H1 (cell line): ENCODE measurements at places on chromosomes 7 and 10.

DNA sequence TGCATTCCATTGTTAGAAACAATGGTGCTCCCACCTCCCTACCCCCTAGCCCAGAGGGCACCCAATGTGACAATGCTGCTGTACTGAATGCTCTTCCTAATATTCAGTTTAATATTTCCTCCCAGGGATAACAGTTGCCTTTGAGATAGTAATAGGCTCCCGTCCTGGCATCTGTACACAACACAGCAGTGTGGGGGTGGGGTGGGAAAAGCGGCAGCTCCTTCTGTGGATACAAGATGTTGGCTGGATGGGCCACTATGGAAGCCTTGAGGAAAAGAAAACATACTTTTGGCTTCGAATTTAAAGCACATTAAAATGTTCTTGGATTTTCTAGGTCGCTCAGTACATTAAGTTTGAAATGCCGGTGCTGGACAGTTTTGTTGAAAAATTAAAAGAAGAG, 9.2 kb upstream of the ZNF22 start:
- DNase-seq: no peak
- H3K4me3 ChIP-seq: no peak overlapping the region
- H3K4me1 ChIP-seq: peaks cover 29% of the 10 kb centered on the region
- H3K27me3 ChIP-seq: peaks cover 3% of the 10 kb centered on the region
- H3K27ac ChIP-seq: no peak overlapping the region

DNA sequence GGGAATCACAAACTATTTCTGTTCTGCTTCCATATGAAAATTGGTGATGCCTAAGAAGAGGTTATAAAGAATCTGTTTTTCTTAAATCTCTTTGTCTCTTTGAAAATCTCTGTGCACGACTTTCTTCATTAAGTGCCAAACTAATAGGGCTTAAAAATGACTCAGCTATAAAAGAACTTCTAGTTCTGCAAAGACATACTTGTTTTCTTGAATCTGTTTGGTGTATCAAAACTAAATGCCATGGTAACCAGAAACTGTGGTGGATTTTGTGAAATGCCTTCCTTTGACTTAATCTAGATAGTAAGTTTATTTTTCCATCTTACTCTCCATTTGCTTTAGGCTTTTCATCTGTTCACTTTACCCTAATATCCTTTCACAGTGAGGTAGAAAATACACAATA, 417.8 kb downstream of the PARD3 start:
- H3K27ac ChIP-seq: no peak overlapping the region
- H3K4me1 ChIP-seq: no peaks in the 10 kb centered on the region
- no peaks in the 10 kb centered on the region for H3K36me3 ChIP-seq
- no peak overlapping the region for H3K4me3 ChIP-seq
- H3K27me3 ChIP-seq: no peaks in the 10 kb centered on the region
- DNase-seq: no peak

GRCh38 chr7:41992881-41993867, 243.8 kb downstream of the GLI3 start:
- H3K27me3 ChIP-seq: no peaks in the 10 kb centered on the region
- H3K4me3 ChIP-seq: no peak overlapping the region
- H3K4me1 ChIP-seq: no peaks in the 10 kb centered on the region
- no peak overlapping the region for H3K27ac ChIP-seq

- DNase-seq: no peak
- H3K27me3 ChIP-seq: no peaks in the 10 kb centered on the region
- no peak overlapping the region for H3K27ac ChIP-seq
- H3K36me3 ChIP-seq: no peaks in the 10 kb centered on the region
Observed at GRCh38 chr7:136036336-136036735, 59.2 kb upstream of the MTPN start.

GRCh38 chr10:93712593-93712992, 10.2 kb upstream of the FRA10AC1 start:
- DNase-seq: no peak
- no peak overlapping the region for H3K4me3 ChIP-seq
- H3K27ac ChIP-seq: no peak overlapping the region

- no peaks in the 10 kb centered on the region for H3K27me3 ChIP-seq
- no peaks in the 10 kb centered on the region for H3K4me1 ChIP-seq
- no peak for DNase-seq
- no peaks in the 10 kb centered on the region for H3K36me3 ChIP-seq
- H3K4me3 ChIP-seq: no peak overlapping the region
Observed at GRCh38 chr10:49270565-49270964, 28.4 kb upstream of the C10orf71 start.

- H3K27ac ChIP-seq: peak overlapping the region; percentile 22; the same call in 1 of the 2 replicates
- H3K36me3 ChIP-seq: no peaks in the 10 kb centered on the region
- no peak for DNase-seq
- no peaks in the 10 kb centered on the region for H3K27me3 ChIP-seq
- peaks cover 16% of the 10 kb centered on the region for H3K4me1 ChIP-seq
- no peak overlapping the region for H3K4me3 ChIP-seq
Observed at GRCh38 chr7:114825423-114825951, 96.4 kb upstream of the MDFIC start.

- H3K4me1 ChIP-seq: no peaks in the 10 kb centered on the region
- peaks cover 51% of the 10 kb centered on the region for H3K36me3 ChIP-seq
- H3K27ac ChIP-seq: no peak overlapping the region
Observed at GRCh38 chr7:101315336-101315735, 6.3 kb downstream of the IFT22 start.
